Upper lobe of left lung (tissue), 6 donors: ENCODE measurements at places on chromosomes 5 and 9.

- no peak for DNase-seq
Measured at GRCh38 chr5:53507013-53507412, 26.6 kb downstream of the FST start.

DNA sequence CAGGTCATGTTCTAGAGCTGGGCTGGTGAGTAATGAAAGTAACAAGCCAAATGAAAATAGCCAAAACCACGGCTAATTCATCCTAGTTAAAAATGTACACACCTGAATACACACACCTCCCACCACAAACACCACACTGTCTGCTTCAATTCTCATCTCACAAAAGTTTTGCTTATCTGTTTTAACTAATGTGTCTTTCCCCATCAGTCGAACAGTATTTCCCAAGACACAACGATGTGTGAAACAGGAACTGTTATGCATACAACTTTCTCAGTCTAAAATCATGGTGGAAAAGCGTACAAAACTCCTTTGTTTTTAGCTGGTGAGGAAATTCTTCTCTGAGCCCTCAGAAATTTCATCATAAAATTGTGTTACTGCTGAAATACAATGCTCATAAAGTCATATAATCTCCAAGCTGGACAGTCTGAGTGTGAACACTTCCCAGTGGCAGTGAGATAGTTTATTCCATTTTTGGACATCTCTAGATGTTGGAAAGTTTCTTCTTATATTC lies 242.4 kb downstream of the EFNA5 start:
- no peak for DNase-seq

GRCh38 chr9:68933434-68934328 lies 80.2 kb downstream of the PRKACG start:
- no peak for DNase-seq

DNA sequence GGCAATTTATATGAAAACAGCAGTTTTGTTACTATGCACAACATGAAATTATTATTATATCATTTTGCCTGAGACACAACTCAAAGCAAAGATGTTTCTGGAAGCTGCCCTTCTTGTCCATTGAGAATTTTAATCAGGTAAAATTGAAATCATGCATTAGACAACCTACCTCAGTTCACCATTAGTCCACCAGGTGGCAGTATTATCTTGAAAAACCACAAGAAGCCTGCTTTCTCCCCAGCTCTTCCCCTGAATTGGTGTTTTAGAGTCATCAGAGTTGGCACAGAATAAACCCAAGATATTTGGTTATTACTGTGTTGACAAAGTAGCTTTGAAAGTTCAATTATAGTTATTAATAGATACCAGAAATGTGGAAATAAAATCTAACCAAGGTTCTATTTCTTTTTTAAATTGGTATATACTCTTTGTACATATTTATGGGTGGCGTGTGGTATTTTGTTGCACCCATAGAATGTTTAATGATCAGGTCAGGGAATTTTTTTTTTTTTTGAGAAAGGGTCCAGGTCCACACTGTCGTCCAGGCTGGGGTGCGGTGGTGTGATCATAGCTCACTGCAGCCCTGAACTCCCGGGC lies 25.7 kb downstream of the UTP15 start:
- no peak for DNase-seq

- DNase-seq, result no peak
Measured at GRCh38 chr9:8494571-8494970, 695.0 kb upstream of the DMAC1 start.

GRCh38 chr9:7117676-7118561 lies 360.1 kb downstream of the KDM4C start:
- DNase-seq, result no peak

DNA sequence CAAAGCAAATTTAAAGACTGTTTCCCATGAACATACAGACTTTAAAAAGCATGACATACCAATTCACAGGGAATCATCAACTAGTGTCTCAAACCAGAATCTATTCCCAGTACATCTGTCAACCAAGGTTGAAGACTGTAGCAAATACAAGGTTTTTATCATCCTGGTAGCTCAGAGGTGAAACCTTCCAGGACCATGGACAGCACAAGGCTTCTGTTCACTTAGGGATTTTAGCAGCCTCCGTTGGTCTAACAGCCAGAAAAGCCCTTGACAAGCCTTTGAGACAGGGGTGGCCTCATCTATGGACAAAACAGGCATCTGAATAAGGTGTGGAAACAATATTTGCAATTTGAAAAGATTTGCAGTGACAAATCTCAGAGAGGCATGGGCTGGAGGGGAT lies 119.0 kb downstream of the TRIM32 start:
- no peak for DNase-seq

GRCh38 chr5:35438288-35438687 lies 179.4 kb upstream of the SPEF2 start:
- no peak for DNase-seq
